ENCODE measurements at places on chromosomes 2 and 18. TPM values are rescaled to one million over a fixed set of nuclear protein-coding genes. Genes with fewer than 3 reads are reported as not detected.
A peak's percentile ranks its signal among the peaks of the same experiment; 100 is the strongest.

DNA sequence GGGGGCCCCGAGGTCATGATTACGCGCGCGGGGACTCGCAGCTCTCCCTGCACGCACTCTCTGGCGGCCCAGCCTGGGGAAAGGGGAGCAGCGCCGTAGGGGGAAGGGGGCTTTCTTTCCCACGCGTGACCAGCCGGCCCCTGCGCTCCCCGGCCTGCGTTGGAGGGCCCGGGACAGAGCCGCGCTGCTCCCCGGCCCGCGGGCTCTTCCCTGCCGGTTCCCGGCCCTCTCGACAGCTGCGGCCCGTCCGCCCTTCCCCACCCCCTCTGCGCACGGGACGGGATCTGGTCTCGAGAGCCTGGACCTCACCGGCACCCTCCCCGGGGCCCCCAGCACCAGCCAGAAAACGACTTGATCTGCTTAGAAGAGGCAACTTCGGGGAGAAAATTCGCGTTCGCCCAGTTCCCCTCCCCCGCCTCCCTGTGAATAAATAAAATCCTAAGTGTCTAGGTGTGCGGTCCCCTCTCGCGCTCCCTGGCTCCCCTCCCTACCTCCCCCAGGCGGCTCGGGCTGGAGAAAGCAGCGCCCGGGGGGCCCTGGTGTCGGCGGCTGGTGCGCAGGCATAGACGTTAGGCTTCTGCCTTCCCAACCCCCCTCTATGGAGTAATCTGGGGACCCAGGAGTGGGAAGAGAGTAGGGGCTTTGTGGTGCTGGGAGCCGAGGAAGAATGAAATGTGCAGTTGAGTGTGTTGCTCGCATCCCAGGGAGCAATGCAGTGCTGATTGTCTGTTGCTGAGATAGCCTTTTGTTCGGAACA is 803 bp upstream of the FIGN start:
- peak; percentile 81 for DNase-seq

Gene OSR1
- 9.6 TPM for polyA plus RNA-seq

Gene ALKAL2
- polyA plus RNA-seq, result 0.72 TPM

GRCh38 chr18:78875778-78876650 is 103.6 kb upstream of the SALL3 start:
- no peak for DNase-seq

Gene RAD51AP2
- polyA plus RNA-seq, result 0.14 TPM

DNA sequence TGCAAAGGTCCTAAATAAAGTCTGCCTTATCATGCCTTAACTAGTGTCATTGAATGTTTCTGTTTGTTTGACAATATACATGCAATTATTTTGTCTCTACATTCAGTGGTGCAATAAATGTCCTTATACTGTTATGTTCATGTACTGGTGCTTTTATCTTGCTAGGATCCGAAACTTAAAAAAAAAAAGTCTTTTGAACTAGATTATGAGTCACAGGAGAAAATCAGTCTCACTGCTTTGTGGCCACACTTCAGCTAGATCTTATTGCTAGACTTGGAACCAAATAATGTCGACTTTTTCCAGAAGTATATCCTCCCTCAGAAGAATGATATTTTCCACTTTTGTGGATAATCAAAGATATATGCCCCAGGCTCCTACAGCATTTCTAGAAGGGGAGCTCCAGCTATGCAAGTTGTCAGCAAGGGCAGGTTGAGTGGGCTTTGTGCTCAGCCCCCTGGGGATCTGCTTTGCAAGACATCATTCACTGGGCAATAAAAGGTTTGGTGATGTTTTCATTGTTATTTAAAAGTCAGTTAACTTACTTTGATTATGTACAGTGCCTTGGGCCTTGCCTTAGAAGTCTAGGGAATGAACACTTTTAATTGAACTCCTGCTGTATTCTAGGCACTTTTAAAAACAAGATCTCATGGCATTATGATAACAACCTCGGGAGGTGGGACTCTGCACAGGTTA is 157.1 kb upstream of the LRRTM1 start:
- DNase-seq, result no peak

- no peak for DNase-seq
Observed at GRCh38 chr2:143742581-143742980, 613.4 kb downstream of the ARHGAP15 start.

- DNase-seq, result no peak
Observed at GRCh38 chr2:1632510-1632909, 111.8 kb downstream of the PXDN start.

GRCh38 chr2:42178335-42178734 is 9.2 kb downstream of the EML4 start:
- DNase-seq, result no peak

DNA sequence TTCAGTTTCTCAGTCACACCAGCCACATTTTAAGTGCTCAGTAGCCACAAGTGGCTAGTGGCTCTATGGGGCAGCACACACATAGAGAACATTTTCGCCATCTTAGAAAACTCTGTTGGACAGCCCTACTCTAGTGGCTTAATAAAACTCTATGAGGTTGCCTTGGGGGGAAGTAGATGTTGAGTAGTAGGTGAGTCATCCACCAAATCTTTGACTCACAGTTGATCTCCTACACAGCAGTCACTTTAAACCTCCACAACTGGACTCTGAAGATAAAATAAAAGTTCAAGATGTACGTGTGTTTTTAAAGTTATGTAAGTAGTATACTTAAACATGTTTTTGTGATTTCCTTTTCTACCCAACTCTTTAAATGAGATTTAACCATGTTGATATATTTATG is 379.0 kb downstream of the SETBP1 start:
- no peak for DNase-seq

GRCh38 chr2:53913721-53914120 is 54.0 kb upstream of the GPR75 start:
- no peak for DNase-seq

DNA sequence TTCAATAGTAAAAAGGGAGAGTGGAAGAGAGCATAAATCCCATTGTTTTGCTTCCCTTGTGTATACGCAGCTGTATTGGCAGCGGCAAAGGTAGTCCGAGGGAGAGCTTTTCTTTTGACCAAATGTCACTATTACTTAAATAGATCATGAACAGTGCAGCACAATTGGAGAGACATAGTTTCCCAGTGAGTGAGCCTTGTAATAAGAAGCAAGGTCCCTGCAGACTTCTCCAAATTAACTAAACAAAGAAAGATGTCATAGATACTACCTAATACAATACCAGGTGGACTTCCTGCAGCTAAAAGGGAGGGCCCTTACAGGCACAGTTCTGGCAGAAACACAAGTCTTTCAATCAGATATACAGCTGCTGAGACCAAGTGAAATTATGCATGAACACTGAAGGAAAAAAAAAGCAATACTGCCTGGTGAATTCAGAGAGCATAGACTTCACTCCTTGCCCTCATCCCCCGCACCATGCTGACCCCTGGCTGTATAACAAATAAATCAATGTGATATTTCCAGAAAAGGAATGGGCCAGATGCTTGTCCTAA is 404.7 kb upstream of the CDH2 start:
- no peak for DNase-seq

DNA sequence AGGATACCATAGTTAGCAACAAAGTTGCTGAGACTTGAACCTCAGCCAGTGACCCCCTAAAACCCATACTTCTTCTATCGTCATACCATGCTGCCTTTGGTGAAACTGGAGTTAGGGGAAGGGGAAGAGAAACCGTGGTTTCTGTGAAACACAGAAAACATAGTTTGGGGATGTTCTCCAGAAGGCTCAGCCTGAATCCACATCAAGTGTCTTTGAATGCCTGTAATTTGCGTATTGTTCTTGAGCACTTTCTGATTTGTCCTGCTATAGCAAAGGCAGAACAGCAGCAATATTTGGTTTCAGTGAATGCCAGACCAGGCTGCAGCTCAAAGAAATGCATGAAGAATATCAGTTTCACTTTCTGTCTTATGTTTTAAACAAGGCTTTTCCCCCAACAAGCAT is 258.7 kb downstream of the TTC32 start:
- DNase-seq, result no peak

Gene NTSR2
- 0.16 TPM for polyA plus RNA-seq

DNA sequence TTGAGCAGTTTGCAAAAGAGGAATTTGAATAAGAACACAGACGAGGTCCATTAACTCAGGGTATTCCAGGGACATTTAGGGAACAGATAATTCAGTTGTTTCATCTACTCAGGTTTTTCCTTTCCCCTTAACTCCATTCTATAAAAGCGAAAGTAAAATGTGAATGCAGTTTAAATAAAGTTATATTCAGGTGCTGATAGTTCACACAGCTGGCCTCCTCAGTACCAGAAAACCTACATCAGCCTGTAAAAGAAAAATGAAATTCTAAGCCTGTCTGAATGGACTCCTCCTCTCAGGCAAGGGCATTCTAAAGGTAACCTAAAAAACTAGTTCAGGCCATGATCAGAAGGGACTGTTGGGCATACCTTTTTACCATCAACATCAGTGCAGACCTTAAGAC is 873.8 kb downstream of the SUCLG1 start:
- DNase-seq, result no peak

Gene RSAD2
- polyA plus RNA-seq, result 3.0 TPM

Gene ABCB11
- polyA plus RNA-seq, result 0.07 TPM

GRCh38 chr18:68667121-68667520 is 47.8 kb downstream of the TMX3 start:
- no peak for DNase-seq

- DNase-seq, result no peak
Observed at GRCh38 chr2:150735894-150736498, 248.5 kb upstream of the RND3 start.

DNA sequence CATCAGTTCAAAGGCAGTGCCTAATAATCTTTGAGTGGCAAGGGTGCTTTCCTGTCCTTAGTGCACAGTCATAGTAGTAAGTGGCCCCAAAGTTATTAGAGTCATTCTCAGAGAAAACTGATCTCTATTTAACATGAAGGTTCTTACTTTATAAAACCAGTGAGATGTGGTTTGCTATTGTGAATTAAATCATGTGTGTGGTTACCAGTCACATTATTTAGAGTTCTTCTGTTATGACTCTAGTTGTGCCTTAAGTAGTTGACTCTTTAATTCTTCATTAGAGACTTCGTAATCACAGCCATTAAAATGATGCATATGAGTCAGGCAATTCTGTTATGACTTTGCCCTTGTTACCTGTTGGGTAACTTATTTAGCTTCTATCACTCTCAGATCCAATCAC is 1392.9 kb upstream of the ACVR2A start:
- DNase-seq, result no peak

- no peak for DNase-seq
Observed at GRCh38 chr18:6449213-6449612, 34.5 kb upstream of the L3MBTL4 start.

Gene KCNJ13
- polyA plus RNA-seq, result not detected

DNA sequence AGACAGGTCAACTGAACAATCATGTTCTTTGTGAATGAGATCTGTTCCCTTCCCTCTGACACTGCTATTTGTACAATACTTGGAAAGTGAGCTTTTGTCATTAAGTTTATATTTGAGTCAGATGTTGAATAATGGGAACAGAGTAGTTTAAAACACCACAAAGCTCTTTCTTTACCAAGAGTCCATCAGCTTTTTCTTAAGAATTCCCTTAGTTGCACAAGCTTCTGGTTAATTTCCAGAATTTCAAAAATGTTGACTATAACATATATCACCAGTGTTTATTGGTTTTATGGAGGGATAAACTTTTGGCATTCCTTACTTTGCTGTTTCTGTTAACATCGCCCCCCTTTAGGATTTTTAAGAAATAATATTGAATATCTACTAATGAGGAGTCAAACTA is 403.7 kb downstream of the CCDC85A start:
- no peak for DNase-seq
